ENCODE measurements at places on chromosomes 1 and 21.

- DNase-seq = peak; percentile 86
These were observed 25.6 kb downstream of the RAB4A start for GRCh38 chr1:229296541-229296941.

DNA sequence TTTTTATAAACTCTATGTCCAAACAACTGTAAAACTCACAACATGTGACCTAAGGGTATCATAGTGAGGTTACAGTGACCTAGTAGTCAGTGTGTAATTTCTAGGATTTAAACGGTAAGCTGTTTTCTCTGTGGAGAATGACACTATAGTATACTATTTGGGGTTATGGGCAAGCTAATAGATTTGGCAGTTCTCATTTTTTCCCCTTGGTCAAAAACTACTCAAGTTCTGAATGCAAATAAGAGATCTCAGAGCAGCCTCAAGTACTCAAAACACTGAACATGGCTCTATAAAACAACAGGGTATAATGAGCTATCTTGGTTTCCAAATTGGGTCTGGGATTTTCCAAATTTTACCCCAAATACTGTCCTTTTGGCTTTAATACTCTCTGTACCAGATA, 88.5 kb upstream of the HMCN1 start:
- DNase-seq = peak; percentile 10

GRCh38 chr1:89527750-89528381, 3.2 kb downstream of the LRRC8B start:
- DNase-seq = no peak

- DNase-seq = peak; percentile 49
These were observed 288.4 kb upstream of the PRMT6 start for GRCh38 chr1:106768077-106768476.

- DNase-seq = no peak
These were observed 237.5 kb downstream of the TTLL7 start for GRCh38 chr1:83761167-83762038.

- DNase-seq = no peak
These were observed 21.4 kb downstream of the TSNAX start for GRCh38 chr1:231549733-231550447.
